CD4-positive, alpha-beta memory T cell (primary cell): ENCODE measurements at places on chromosomes 7 and 10. TPM values are rescaled to one million over a fixed set of nuclear protein-coding genes. Genes with fewer than 3 reads are reported as not detected.
A peak's percentile ranks its signal among the peaks of the same experiment; 100 is the strongest.

IFIT1B gene
- not detected for total RNA-seq

NET1 gene
- 14.0 TPM for total RNA-seq

- no peak overlapping the region for H3K4me3 ChIP-seq
- H3K27me3 ChIP-seq, result no peaks in the 10 kb centered on the region
- H3K27ac ChIP-seq, result no peak overlapping the region
- no peak for DNase-seq
- peaks cover 8% of the 10 kb centered on the region for H3K36me3 ChIP-seq
Measured at GRCh38 chr10:21754410-21755011, 220.5 kb downstream of the MLLT10 start.

DNA sequence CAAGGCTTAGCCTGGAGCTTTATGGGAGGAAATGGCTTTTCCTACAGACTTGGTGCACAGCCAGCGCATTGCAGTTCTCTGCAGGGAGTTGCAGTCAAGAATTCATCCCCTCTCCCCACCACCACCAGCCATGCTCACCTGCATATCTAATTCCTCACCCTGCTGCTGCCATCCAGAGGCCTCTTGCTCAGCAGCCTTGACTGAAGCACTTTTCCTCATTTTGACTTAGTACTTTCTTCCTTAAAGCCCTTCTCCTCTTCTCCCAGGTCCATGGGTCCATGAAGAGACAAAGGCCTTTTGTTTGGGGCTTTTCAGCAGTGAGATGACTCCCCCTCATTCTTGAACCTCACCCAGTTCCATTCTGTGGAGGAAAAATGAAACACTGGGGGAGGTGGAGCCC lies 39.7 kb upstream of the GPR141 start:
- H3K4me1 ChIP-seq, result no peaks in the 10 kb centered on the region
- H3K27me3 ChIP-seq, result no peaks in the 10 kb centered on the region
- no peak for DNase-seq
- no peak overlapping the region for H3K27ac ChIP-seq
- no peaks in the 10 kb centered on the region for H3K36me3 ChIP-seq

DNA sequence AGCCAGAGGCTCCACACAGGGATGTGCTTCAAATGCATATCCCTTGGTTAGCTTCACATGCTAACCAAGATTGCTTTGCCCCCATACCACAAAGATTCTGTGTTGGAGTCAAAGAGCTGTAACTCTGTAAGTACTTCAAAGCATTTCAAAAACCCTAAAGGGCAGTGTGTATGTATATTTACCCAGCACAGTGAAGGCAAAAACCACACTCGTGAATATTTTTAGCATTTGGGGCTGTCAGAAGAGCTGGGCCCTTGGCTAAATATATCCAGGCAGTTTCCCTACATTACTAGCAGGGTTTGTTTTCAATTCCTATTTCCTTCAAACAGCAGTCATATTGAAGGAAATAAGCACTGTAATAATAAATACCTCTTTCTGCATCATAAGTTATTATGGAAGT lies 84.2 kb upstream of the STEAP1B start:
- no peak overlapping the region for H3K27ac ChIP-seq
- H3K36me3 ChIP-seq, result no peaks in the 10 kb centered on the region
- H3K4me3 ChIP-seq, result no peak overlapping the region
- H3K4me1 ChIP-seq, result peaks cover 6% of the 10 kb centered on the region
- DNase-seq, result no peak

GRCh38 chr10:32413513-32413912 lies 32.4 kb upstream of the CCDC7 start:
- no peak overlapping the region for H3K4me3 ChIP-seq
- no peak overlapping the region for H3K27ac ChIP-seq
- no peaks in the 10 kb centered on the region for H3K36me3 ChIP-seq
- DNase-seq, result no peak

DNA sequence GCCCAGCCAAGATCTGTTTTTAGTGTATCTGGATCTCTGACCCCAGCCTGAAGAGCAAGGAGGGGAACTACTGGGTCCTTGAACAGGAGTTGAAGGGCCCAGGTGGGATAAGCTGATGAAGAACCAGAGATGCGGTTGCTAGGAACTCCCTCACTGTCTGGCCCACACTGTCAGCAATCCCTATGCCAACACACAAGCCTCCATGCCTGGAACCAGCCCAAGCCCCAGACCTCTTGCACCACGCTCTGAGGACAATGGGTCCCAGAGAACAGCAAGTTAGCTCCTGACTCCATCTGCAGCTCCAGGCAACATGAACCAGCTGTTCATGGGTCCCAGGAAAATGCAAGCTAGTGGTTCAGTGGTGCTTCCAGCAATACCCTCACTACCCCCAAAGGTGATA lies 2.4 kb downstream of the NAT16 start:
- DNase-seq, result no peak
- no peak overlapping the region for H3K4me3 ChIP-seq
- H3K27me3 ChIP-seq, result peaks cover 42% of the 10 kb centered on the region
- H3K27ac ChIP-seq, result no peak overlapping the region
- peaks cover 18% of the 10 kb centered on the region for H3K4me1 ChIP-seq

GRCh38 chr7:362402-363096 lies 72.6 kb downstream of the FOXL3 start:
- no peaks in the 10 kb centered on the region for H3K36me3 ChIP-seq
- DNase-seq, result peak; percentile 57
- peak overlapping the region; percentile 21 for H3K4me3 ChIP-seq
- no peaks in the 10 kb centered on the region for H3K27me3 ChIP-seq
- peaks cover 72% of the 10 kb centered on the region for H3K4me1 ChIP-seq
- peak overlapping the region; percentile 29 for H3K27ac ChIP-seq

DNA sequence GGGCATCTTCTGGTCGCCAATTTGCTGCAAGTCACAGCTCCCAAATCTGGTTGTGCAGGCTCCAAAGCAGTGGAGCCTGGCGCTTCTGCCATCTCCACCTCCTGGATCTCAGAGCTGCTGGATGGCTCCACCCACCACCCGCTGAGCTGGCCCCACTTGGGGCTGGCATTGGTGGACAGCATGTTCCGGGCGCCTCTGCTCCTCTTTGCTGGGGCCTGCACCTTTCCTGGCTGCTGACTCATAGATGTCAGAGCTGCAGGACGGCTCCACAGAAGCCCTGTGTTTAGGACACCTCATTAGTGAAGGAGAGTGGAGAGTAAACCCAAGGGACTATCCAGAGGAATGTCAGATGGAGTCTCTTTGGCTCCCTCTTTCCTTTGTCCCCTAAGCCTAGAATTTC lies 27.4 kb downstream of the MAPK8 start:
- no peak for DNase-seq
- H3K4me1 ChIP-seq, result no peaks in the 10 kb centered on the region
- H3K27ac ChIP-seq, result no peak overlapping the region
- no peak overlapping the region for H3K4me3 ChIP-seq

- no peaks in the 10 kb centered on the region for H3K4me1 ChIP-seq
- H3K36me3 ChIP-seq, result no peaks in the 10 kb centered on the region
- DNase-seq, result no peak
Measured at GRCh38 chr10:75425291-75426079, 5.9 kb upstream of the LRMDA start.

GRCh38 chr7:87564296-87564963 lies 36.3 kb downstream of the ABCB1 start:
- no peaks in the 10 kb centered on the region for H3K4me1 ChIP-seq
- H3K36me3 ChIP-seq, result no peaks in the 10 kb centered on the region
- no peak for DNase-seq
- no peaks in the 10 kb centered on the region for H3K27me3 ChIP-seq
